ENCODE measurements at places on chromosomes 12 and 14.
A peak's percentile ranks its signal among the peaks of the same experiment; 100 is the strongest.

GRCh38 chr12:46064548-46064947 lies 74.2 kb upstream of the SCAF11 start:
- DNase-seq: no peak

DNA sequence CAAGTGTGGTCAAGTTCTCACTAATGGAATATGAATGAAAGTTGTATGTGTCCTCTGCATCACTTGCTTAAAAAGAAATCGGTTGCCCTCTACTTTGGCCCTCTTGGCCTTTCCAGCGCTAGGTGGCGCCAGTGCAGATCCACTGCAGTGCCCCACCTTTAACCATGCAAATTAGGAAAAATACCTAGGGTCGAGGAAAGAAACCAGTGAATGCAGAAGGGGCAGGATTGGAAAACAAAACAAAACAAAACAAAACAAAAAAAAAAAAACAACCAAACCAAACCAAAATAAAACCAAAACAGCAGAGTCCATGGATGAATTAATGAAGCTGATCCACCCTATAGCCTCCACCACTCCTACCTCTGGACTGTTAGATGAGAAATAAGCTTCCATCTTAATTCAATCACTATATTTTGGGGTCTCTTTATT lies 12.9 kb upstream of the NEMF start:
- no peak for DNase-seq

DNA sequence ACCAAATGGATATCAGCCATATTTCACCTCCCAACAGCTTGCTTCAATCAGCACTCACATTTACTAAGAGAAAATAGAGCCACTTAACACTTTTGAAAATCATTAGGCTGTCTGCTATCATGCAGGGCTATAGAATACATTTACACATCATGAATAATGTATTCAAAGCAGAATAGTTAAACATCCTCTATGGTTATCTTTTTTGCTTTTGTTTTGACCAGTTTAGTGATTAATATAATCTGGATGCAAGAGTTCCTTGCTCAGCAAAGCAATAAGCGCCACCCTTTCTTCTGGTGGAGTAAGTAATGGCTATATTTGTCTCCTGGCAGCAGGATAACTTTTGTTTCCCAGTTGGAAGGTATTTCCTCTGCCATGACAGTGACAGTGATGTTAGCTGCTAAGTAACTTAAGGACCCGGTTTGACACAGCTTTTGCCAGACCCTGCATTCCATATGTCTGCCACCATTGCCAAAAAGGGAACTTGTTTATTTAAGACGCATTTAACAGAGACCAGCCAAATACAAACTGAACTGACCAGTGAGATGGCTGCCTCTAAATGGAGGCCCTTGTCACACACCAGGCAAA lies 70.3 kb upstream of the NR2C1 start:
- peak; percentile 27 for DNase-seq

DNA sequence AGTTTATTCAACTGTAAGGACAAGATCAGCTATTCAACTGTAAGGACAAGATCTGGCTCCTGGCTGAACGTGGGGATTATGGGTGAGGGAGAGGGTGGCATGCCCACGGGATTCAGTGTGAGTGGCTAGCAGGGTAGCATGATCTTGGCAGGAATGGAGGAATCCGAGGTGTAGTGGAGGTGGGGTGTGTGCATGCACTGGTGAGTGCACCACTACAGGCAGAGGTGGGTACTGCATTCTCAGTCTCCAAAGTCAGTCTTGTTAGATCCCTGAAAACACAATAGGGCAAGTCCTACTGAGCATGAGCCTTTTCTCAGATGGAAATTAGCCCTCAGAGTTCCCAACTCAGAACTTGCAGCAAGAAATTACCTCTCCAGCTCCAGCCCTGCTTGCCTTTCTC lies 32.2 kb upstream of the DCD start:
- no peak for DNase-seq

DNA sequence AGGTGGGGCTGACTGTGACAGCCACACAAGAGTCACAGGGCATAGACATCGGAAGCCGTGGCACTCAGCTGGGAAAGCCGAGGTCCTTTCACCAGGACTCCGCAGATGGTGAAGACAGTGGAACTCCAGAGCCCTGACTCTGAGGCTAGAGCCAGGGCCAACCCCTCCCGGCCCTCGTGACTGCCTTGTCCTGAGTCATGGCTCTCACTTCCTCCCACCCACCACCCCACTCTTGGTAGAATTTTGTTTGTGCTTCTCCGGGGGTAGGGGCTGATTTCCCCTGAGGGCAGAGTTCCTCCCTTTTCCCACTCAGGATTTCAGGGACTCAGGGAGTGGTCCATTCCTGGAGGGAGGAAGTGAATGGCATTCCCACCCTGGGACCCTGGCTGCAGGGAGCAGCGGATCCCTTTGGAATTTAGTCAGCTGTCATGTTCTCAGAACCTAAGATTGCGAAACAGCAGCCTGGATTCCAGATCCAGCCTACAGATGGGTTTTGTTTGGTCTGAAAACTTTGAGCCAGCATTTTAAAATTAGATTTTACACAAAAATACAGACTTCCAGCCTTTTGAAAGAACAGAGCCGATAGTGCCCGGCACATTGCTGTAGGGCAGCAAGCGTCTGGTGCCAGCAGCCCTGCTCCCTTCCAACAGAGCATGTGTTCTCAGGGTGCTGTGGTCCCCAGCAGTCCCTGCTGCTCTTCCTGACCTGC lies 50.7 kb downstream of the TPCN1 start:
- DNase-seq: peak; percentile 70

DNA sequence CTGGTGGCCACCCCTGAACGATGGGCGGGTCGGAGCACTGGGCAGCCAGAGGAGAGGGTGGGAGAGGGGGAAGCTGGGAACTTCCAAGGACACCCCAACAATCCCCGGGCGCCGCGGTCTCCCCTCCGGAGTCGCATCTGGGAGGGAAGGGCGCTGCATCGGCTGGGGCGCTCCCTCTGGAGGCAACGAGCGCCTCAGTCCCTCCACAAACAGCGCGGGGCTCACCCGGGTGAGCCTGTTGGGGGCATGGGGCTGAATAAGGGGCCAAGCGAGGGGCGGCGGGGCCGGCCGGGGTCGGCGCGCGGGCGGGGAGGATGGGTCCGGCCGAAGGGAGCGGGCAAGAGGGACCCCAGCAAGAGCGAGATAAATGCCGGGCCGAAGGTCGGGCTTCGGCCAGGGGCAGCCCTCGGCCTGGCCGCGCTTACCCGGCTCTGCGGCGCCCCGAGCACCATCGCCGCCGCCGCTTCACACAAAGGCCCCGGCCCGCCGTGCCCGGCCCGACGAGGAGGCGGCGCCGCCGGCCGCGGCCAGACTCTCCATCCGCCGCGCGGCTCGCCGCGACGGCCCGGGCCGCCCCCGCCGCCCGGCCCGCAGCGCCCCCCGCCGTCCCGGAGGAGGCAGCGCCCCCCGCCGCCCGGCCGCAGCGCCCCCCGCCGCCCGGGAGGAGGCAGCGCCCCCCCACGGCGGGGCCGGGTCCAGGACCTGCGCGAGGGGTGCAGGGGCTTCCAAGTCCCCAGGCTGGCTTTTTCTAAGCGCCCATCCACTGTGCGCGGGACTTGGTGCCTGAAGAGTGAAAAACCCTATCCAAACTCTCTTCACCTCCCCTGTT lies at the start of gene ZBTB39:
Gene ZBTB39 (minus strand): TSS at position 567 of the 829 bp plus-strand sequence. CDS start 1,629 bp downstream, outside the sequence.
- DNase-seq: peak; percentile 13

DNA sequence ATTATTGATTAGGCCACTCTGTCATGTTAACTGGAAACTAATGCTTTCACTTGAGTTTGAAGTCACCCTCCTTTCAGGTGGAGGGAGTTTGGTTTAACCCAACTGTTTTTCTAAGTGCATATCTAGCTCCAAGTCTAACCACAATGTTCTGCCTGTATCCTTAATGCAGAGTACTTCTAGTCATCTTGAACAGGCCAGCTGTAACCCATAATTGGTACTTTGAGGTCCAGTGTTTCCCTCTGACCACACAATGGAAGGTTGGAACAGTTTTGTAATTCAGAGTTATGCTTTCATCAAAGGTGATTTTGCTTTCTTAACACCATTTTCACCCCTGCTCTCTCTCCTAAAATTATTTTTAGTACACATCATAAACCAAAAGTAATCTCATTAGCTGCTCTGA lies 237.2 kb upstream of the DCN start:
- no peak for DNase-seq

DNA sequence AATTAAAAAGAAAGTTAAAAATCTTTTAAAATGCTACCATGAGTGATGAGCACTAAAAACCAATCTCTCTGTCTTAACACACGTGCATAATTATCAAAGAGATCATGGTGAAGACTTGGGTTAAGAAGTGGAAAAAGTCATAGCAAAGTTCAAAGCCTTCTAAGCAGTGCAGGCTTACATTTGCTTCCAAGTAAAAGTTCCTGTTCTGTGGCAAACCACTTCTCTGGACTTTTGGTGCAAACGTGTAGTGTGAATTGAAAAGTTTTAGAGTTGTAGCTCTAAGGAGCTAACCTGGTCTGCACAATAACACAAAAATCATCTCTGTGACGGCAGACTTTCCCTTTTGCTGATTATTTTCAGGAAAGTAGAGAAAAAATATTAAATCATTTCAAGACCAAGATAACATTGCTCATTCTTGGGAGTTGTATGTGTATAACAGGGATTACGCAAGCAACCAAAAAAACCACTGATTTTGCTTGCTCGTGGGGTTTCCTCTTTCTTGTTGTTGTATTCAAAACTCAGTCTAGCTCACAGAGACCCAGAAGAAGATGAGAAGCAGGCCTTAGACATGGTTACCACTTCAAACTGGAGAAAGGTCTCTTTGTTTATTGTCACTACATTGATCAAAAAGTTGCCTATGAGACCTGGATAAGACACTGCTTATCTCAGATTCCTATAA lies 2.3 kb upstream of the GLIPR1 start:
- DNase-seq: peak; percentile 51

DNA sequence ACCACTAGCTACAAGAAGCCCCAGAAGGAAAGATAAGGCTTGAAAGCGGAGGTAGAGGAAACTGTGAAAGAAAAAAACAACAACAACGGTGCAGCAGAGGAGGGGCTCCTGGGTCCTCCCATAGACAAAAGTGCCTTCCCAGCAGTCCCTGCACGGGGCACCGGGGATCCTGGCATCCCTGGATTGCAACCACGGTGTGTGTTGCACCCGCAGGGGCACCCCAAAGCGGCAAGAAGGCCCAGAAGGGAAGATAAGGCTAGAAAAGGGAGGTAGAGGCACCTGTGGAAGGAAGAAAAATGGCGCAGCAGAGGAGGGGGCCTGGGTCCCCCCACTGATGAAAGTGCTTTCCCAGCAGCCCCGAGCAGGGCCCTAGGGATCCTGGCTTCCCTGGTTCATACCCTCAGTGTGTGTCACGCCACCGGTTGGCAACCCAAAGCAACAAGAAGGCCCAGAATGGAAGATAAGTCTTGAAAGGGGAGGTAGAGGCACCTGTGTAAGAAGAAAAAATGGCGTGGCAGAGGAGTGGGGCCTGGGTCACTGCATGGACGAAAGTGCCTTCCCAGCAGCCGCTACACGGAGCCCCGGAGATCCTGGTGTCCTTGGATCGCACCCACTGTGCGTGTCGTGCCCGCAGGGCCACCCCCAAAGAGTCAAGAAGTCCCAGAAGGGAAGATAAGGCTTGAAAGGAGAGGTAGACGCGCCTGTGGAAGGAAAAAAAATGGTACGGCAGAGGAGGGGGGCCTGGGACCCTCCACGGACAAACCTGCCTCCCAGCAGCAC lies 281.0 kb downstream of the ALG10 start:
- DNase-seq: no peak
